Inflammatory macrophage treated with lipopolysaccharide for 4 hours (primary cell): ENCODE measurements at places on chromosomes 7 and 10.

GRCh38 chr7:149879766-149880637 lies 6.2 kb downstream of the ATP6V0E2 start:
- no peak for DNase-seq

DNA sequence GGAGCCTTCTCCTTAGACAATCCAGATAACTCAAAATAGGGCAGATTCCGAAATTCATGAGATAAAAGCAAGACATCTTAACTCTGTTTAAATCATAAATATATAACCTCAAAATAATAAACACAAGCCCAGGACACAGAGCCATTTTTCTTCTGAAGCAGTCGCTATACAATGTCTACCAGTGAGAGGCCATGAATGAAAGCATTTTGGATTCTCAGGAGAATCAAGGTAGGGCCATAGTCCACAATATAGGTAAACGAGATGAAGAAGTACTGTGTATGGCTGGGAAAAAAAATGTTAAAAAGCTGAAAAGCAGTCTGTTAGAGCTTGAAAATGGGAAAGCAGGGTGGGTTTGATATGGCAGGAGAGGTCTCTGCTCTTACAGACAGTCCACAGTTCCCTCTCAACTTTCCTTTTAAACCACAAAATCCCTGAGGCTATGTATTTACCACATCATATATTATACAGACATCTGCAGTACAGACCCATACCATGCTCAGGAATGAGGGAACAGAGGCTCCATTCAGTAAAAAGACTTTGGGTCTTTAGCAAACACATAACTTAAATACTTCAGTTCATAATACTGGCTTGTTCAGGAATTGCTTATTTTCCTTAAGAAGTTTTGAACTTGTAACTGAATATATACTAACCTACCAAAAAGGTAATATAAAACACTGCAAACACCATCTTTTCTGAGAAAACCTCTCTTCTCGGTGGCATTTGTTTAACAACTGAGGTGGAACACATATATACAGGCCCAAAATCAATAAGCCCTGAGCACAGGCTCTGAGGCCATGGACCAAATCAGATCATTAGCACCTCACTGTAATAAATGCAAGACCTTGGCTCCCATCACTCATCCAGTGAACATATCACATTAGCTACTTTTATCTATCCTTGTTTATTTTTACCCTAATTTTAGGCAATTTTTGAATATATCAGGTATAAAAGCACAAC lies 109.3 kb downstream of the SORBS1 start:
- DNase-seq = no peak

GRCh38 chr7:25093268-25093826 lies 31.7 kb downstream of the CYCS start:
- peak; percentile 80 for DNase-seq

GRCh38 chr7:26777385-26777784 lies 87.0 kb downstream of the SKAP2 start:
- no peak for DNase-seq

DNA sequence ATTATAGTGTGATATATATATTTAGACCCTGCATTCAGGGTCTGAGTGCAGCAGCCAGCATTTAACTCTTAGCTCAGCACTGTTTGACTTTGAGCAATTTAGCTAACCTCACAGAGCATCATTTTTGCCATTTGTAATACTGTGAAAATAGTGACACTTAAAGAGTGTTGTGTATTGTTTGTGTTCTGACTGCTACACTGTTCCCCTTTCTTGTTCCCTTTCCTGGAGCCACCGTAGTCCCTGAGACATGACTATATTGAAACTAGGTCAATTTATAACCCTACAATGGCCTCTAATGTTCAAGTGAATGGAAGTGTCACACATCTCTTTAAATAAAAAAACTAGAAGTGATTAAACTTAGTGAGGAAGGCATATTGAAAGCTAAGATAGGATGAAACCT lies 20.3 kb upstream of the CD36 start:
- peak; percentile 88 for DNase-seq

GRCh38 chr7:91880413-91881241 lies at the start of gene MTERF1:
TSS of gene MTERF1 (minus strand) at chr7:91880702. CDS start at chr7:91880083, 619 bp downstream.
- peak; percentile 94 for DNase-seq

- DNase-seq = peak; percentile 70
These were observed 23.4 kb upstream of the GSAP start for GRCh38 chr7:77439572-77439971.

- no peak for DNase-seq
These were observed 5.0 kb downstream of the PLEKHA1 start for GRCh38 chr10:122379537-122379936.

- peak; percentile 67 for DNase-seq
These were observed 32.6 kb downstream of the DUSP5 start for GRCh38 chr10:110530131-110530831.

DNA sequence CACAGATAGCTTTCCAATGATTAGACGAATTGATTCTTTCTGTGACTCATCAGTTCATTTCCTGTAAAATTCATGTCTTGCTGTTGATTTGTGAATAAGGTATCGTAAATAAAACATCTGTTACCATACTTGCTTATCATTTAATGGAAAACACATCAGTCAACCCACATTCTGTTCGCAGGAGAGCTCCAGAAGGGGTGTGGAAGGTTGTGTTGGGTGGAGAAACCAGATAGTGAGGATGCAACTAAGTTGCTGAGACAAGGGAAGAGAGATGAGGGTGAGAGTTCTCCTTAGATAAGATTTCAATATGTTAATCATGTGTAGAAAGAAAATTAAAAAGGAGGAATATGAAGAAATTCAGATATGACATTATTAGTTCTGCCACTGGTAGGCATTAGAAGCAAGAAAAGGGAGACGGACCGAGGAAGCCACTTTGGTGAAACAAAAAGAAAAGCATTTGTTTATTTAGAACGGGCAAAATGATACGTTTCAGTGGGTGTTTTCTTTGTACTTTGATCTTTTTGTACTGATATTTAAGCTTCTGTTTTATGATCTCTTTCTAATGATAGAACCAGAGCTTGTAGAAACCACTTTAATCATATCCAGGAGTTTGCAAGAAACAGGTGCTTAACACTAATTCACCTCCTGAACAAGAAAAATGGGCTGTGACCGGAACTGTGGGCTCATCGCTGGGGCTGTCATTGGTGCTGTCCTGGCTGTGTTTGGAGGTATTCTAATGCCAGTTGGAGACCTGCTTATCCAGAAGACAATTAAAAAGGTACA lies 7.8 kb downstream of the CD36 start:
- DNase-seq = no peak

GRCh38 chr7:80537091-80537490 lies 25.2 kb upstream of the GNAT3 start:
- no peak for DNase-seq

- no peak for DNase-seq
These were observed 24.1 kb downstream of the MINDY4 start for GRCh38 chr7:30795161-30795948.

- no peak for DNase-seq
These were observed 167.7 kb downstream of the TRIL start for GRCh38 chr7:28790467-28790866.

GRCh38 chr10:47330366-47330765 lies 8.1 kb downstream of the GDF2 start:
- no peak for DNase-seq

GRCh38 chr7:88091988-88092675 lies 127.7 kb downstream of the SRI start:
- no peak for DNase-seq

DNA sequence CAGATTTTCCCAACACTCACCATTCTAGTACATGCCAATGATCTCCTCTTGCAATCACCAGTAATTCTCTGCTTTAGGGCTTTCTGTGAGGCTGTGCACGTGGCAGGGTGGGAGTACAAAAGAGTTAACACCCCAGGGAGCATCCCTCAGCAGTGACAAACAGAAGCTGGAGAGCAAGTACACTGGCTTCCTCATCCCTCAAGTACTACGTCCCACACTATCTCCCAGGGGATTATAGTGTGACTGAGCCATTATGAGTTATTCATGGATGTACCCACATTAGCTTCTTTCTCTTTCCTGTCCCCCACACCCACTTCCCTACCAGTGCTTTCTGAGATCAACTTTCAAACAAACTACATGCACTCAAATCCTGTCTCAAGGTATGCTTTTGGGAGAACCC lies 1216.5 kb upstream of the AUTS2 start:
- DNase-seq = no peak

DNA sequence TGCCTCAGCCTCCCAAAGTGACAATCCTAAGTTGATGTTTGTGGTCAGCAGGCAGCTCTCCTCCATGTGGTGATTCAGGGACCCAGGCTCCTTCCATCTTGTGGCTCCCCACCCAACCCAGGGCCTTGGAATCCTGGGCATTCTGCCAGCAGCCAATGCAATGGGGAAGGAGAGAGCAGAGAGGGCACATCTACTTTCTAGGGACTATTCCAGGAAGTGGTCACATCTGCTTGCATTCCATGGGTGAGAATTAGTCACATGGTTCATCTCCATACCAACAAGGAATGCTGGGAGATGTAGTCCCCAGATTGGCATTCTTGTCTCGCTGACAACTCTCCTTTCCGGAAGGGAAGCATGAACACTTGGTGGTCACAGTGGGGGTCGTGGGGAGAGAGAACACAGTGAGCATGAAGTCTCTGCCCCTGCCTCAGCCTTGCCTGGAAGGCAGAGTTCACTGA lies 9.9 kb upstream of the SRRM3 start:
- DNase-seq = peak; percentile 15

DNA sequence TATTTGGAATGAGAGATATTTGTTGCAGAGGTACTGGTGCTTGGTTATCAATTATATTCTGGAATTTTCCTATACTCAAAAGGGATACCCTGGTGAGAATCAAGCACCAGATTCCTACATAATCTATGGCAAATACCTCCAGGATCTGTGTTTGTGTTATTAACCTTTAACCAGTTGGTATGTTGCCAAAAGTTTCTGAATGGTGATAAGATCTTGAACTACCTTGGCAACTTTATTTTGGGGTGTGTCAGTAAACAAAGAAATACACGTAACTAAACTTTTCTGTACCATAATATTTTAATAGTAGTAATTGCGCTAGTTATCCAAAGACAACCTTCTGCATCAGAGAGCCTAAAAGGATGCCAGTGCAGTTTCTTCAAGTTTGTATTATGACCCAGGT lies 13.4 kb downstream of the SCIN start:
- no peak for DNase-seq

GRCh38 chr10:69295027-69295636 lies 16.8 kb downstream of the HK1 start:
- no peak for DNase-seq

- peak; percentile 84 for DNase-seq
These were observed 6.2 kb upstream of the RRP12 start for GRCh38 chr10:97407211-97407951.

- no peak for DNase-seq
These were observed 96.9 kb downstream of the KIAA1217 start for GRCh38 chr10:24305551-24306506.

DNA sequence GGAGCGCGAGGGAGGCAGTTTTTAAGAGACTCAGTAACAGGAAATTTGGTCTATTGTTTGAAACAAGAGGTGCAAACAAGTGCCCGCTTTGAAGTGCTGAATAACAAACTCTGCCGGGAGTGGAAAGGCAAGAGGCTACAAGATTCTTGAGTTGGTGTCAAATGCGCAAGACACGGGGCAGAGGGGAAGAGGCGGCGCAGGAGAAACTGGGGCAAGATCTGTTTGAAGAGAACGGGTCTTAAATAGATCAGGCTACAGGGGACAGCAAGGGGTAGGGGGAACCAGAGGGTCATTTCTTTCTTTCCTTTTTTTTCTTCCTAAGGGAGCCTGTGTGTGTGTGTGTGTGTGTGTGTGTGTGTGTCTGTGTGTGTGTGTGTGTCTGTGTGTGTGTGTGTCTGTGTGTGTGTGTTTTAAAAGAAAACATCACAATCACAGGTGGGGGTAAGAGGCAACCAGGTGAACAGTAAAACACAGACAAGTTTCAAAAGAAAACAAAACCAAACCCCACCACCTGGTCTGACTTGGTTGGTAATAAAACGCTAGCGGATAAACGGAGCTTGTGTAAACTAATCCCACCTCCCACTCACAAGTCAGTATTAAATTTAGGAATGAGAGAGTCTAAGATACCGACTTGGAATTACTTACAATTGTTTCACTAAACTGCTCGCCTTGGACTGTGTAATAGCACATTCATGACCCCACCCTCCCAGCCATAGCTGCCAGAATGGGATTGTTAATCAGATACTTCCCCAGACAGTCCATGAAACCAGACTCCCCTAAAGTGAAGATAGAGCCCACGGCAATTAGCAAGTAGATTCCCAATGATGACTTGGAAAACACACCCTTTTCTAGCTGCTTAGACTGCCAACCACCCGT lies 13.1 kb upstream of the CUX1 start:
- no peak for DNase-seq

DNA sequence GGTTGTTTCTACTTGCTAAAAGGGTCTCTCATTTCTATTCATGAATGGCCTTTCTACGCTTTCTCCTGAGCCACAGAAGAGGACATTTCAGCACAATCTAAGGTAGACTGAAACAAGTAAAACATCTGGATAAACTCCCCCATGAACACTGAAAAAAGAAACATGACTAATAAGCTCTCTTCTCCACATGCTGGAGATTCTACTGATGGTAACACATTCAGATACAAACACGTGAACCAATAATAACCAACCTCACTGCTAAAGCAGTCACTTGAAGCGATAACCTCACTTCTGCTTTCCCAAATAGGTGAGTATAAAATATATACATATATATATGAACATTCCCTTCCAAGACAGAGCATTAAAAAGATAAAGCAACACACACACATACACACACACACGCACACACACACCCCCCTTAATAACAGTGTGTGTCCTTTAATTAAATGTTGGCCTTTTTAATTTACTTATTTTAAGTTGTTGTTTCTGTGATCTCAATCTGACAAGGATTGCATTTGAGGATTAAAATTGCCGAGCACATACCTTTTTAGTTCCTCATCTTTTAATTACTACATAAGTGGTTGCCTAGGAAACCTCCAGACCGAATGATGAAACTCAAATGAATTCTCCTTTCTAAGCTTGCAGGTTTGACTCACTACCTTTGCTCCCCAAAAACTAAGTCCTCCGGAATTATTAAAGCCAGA lies 292.4 kb upstream of the KLF14 start:
- DNase-seq = peak; percentile 70

DNA sequence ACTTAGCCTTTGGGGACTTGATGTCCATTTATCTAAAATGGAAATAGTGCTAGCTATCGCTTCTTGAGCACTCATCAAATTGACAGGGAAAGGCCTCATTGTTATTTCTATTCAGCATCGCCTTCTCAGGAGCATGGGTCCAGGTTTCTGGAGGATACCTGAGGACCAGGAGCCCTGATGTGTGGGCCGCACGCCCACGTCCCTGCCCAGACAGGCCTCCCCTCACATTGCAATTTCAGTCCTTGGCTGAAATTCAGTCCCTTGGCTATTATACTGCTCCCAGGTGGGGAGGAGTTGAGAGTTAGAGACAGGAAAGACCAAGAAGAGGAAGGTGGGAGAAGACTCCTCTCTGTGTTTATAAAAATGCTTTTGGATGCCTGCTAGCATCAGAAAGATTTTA lies 38.9 kb downstream of the GPRIN2 start:
- no peak for DNase-seq

DNA sequence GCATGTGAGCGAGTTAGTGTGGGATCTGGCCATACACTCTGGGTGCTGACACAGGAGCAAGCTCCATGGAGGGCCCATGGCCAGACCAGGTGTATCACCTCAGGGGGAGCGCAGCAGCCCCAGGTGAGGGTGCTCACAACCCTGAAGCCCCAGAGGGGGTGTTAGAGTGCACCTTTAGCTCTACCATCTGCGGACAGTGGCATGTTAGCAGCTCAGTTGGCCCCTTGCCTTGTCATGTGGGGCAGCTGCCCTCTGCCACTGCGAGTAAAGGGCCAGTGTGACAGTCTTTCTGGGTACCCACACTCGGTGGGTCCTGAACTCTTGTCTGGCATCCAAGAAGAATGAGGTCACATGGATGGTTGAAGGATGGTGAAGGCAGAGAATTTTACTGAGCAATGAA lies 600.2 kb downstream of the SORCS3 start:
- no peak for DNase-seq
